ENCODE measurements at places on chromosomes 7 and 10.

- DNase-seq, result no peak
Observed at GRCh38 chr10:124211921-124212320, 118.5 kb upstream of the CHST15 start.

- no peak for DNase-seq
Observed at GRCh38 chr7:113945018-113945938, 26.5 kb upstream of the PPP1R3A start.

- no peak for DNase-seq
Observed at GRCh38 chr7:90407484-90407821, 4.2 kb downstream of the CLDN12 start.

- no peak for DNase-seq
Observed at GRCh38 chr7:103867874-103868273, 121.6 kb downstream of the RELN start.

DNA sequence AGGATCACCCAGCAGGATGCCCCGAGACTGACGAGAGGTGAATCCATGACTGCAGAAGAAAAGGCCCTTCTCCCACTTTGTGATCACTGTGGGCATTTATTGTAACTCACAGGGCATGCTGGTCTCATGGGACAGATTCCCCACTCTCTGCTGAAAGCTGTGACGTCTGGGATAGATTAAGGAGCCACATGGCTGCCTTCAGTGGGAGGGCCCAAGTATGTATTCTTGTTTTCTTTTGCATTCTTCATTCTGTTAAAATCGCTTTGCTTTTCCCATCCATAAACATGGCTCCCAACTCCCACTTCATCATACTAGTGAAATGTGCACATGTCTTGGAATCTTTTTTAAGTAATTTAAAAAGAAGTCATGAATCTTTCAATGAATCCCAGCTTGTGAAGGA, 67.2 kb downstream of the FAM107B start:
- no peak for DNase-seq

DNA sequence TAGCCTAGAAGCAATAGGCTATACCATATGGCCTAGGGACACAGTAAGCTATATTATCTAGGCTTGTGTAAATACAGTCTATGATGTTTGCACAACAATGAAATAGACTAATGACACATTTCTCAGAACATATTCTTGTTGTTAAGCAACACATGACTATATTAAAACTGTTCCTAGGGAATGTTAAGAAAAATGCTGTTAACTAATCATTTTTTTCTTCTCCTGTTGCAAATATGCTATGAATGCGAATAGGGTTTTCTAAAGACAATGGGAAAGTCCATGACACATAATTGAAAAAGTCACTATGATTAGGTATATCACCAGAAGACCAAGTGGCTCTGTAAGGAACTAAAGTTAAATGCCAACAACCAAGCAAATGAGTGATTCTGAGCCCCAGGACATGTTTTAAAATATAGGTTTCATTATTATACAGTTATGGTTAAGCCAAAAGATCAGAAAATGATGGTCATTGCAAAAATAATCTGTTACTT, 454.0 kb upstream of the SORCS1 start:
- no peak for DNase-seq

- DNase-seq, result no peak
Observed at GRCh38 chr10:119367841-119368549, 160.6 kb downstream of the GRK5 start.

DNA sequence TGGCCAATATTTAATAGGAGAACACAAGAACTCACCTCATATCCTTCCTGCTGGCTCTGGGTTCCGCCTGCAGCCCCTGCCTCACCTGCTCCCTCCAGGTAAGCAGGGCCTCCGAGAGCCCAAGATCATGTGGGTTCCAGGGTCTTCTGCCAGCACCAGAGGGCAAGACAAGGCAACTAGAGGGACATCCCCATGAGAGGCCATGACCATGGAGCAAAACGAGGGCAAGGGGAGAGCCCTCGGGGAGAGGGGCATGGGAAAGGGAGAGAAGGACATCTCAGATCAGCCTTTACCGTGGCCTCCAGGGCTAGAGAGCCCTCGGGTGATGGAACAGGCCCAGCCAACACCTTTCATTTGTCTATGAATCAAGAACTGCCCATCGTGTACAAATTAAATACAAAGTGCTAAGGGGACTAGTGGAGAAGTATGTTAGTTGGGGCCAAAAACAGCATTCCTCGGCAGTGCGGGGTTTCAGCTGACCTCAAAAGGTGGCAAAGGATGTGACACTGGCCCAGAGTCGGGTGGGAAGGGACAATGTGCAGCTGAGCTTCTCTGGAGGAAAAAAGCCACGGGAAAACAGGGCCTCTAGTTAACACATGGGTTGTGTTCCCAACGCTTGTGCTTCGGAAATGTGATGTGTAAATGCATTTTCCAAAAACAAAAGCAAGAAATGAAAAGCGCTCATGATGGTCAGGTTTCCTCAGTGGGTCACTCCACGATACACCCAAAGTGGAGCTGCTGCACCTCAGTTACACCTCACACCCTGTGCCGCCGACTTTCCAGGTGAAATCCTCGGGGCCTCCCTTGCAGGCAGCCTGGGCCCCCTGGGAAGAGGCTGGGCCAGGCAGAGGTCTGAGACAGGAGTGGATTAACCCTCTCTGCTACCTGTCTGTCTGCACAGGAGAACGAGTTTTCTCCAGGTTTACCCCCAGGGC, 2.0 kb downstream of the AOC1 start:
- no peak for DNase-seq

GRCh38 chr7:117564080-117564479, 84.3 kb downstream of the CFTR start:
- DNase-seq, result no peak

DNA sequence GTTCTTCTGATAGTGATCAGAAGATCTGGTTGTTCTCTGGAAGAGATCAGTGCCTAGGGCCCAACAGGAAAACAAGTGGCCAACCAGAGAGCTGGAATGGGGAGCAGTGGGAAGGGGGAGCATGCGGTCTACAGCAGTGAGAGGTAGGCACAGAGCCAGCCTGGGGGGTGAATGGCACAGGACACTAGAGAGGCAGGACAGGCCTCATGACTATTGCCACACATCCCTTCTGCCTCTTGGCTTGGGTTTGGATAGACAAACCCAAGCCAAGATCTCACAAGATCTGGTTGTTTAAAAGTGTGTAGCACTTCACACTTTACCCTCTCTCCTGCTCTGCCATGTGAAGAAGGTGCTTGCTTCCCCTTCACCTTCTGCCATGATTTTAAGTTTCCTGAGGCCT, 224.4 kb downstream of the ARHGAP12 start:
- DNase-seq, result no peak

DNA sequence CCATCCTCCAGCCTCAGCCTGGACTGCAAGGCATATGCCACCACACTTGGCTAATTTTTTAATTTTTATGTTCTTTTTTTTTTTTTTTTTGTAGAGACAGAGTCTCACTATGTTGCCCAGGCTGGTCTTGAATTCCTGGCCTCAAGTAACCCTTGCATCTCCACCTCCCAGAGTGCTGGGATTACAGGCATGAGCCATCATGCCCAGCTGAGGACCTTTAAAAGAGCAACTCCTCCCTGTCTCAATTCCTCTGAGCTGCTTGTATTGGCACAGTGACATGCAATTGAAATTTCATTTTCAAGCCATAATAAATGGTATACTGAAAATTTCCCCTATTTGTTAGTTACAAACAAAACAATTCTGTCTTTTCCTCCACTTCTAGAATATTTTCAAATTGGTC, 19.5 kb downstream of the DNAJB9 start:
- no peak for DNase-seq

- no peak for DNase-seq
Observed at GRCh38 chr10:70455213-70455630, 13.7 kb upstream of the NODAL start.

- DNase-seq, result no peak
Observed at GRCh38 chr7:102944241-102944640, 31.4 kb downstream of the LRRC17 start.

DNA sequence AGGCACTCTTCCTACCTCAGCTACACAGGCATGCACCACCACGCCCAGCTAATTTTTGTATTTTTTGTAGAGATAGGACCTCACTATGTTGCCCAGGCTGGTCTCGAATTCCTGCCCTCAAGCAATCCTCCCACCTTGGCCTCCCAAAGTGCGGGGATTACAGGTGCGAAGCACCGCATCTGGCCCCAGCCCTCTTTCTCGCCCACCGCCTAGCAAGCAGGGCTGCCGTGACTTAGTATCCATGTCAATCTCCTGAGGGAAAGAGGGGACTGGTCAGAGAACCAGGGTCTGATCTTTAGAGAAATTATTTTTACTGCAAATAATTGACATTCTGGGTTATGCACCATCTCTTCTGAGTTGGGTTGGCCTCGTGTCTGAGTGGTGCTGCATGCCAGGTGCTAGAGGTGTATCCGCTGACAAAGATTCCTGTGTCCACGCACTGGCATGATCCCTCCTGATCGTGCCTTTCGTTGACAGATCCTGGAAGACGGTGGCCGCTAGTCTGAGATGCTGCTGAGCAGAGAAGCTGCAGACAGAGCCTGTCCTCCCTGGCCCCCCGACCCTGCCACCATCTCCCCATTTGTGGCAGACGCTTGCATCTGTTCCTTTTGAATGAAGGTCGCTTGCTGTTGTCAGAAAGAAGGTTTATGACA, 22.7 kb downstream of the WIPI2 start:
- DNase-seq, result no peak

- DNase-seq, result no peak
Observed at GRCh38 chr10:64546073-64546472, 1024.9 kb downstream of the REEP3 start.

DNA sequence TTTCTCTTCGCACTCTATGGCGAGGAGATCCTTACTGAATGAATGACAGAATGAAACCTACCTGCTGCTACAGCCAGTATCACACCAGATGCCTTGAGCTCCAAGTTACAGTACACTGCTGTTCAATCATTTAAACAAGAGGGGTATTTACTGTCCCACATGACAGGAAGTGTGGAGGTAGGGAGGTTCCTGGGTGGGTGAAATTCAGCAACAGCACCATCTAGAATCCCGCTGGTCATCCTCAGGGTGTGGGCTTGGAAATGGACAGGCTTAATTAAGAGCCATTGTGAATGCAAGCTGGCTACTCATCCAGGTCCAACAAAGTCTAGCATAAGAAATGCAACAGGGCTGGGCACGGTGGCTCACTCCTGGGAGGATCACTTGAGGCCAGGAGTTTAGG, 14.7 kb downstream of the CYTH3 start:
- no peak for DNase-seq

DNA sequence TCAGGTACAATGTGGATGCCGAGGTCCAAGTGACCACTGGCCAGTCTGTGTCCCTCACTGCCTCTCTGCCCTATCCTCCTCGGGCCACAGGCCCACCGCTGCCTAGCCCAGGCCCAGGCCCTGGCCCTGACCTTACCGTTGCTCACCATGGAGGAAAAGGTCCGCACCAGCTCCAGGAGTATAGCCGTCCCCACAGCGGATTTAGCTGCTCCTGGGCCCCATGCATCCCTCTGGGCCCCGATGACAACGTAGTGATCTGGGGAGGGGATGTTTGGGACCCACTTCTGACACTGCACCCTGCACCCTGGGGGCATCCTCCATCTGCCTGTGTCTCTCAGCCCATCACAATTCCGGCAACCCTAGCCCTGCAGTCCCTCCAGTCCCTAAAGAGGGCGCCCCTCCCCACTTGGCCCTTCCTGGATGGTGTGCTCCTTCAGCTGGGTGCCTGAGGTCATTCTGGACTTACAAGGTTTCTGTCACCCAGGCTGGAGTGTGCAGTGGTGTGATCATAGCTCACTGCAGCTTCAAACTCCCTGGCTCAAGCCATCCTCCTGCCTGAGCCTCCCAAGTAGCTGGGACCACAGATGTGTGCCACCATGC, 12.1 kb downstream of the TFR2 start:
- no peak for DNase-seq

DNA sequence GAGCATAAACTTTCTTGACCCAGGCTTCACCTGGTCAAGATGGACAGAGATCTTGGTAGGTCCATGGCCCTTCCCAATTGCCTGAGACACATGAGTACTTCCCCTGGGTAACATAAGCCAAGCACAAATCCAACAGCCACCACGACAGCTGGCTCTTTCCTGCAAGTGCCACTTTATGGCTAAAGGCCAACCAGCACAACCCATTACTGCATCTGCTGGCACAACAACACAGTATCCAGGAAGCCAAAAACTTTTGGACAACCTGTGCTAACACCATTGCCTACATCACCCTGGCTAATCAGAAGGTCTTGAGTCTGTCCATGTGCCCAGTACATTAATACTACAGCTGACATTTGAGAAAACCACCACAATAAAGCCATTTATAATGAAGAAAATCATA, 548.0 kb upstream of the SEMA3D start:
- no peak for DNase-seq

DNA sequence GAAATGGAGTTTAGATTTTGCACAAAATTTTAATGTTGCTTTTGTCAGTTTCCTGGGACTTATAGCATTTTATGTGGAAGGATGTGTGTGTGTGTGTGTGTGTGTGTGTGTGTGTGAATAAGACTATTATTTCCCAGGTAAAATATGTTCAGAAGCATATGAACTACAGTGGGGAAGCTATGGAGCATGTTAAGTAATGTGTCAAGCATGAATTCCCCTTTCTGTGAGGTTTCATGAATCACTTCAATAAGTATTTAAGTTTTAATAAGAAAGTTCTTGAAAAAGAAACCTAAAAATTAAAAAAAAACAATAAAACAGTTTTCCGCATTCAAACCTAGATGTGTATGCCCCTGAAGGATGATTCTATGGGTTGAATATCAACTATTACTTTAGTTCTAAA, 693 bp downstream of the CREB5 start:
- no peak for DNase-seq

DNA sequence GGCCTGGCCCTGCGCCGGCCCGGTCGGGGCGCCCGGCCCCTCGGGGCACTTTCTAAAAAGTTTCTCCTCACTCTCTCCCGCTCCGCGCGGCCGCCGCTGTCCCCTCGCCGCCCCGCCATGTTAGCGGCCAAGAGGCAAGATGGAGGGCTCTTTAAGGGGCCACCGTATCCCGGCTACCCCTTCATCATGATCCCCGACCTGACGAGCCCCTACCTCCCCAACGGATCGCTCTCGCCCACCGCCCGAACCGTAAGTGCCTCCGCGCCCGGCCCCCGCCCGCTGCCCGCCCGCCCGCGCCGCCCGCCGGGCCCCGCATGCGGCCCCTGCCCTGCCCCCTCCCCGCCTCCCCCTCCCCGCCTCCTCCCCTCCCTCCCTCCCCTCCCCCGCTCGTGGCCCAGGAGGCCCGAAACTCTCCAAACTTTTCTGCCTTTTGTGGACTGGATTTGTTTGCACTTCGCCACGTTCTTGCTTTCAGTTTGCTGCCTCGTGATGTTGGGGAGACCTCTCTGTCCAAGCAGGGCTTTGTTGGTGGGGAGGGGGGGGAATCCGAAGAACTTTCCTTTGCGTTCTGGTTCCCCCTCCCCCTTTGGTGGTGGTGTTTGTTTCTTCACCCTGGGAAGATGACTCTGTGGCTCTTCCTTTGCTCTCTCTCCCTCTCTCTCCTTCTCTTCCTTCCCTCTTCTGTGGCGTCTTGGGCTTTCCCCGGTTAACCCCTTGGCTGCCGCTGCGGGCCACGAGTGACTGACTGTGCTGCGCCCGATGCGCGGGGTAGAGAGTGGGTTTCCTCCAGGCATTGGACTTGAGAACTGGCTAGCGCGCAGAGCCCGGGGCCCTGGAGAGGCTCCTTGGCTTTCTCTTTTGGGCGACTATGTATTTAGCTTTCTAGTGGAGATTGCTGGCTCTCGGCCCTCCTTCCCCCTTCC, 1.6 kb downstream of the TCF7L2 start:
- peak; percentile 81 for DNase-seq

Measured in ascending aorta (tissue), 2 donors.